ENCODE measurements at places on chromosomes 5 and 9. TPM values are rescaled to one million over a fixed set of nuclear protein-coding genes. Genes with fewer than 3 reads are reported as not detected.

GRCh38 chr9:120683150-120683549 is 31.1 kb downstream of the MEGF9 start:
- no peaks in the 10 kb centered on the region for H3K27me3 ChIP-seq
- no peaks in the 10 kb centered on the region for H3K4me1 ChIP-seq
- H3K4me3 ChIP-seq = no peak overlapping the region

DNA sequence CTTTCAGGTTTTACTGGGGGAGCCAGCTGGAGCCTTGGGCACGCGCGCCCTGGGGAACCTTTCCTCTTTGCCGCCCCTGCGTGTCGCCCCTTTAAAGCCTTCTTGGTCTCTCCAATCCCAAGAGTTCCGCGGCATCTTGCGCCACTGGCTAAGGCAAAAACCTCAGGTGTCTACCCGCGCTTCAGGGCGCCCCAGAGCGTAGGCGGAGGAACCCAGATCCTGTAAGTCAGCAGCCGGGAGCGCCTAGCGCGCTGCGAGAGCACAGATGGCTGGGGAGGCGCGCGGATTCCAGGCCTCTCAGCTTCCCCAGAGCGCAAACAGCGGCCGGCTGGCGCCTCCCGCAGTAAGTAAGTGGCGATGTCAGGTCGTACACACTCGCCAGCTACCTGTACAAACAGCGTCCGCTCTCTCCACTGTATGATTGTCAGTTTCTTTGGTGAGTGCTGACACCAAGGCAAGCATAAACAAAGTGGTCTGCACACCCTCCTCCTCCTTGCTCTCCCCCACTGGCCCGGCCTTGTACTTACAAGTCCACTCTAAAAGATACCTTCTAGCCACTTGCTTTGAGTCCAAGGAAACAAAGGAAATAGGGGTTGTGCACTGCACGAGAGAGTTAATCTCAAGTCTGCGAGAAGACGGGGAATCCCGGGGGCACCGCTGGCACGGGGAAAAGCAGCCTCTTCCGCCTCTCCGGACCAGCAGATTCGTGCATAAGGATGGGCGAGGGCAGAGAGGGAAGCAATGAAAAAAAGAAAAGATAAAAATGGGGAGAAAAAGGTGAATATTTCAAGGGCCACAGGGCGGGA is 2.9 kb downstream of the HTR1A start:
- no peak overlapping the region for H3K27ac ChIP-seq
- DNase-seq = no peak
- no peak overlapping the region for H3K4me3 ChIP-seq
- no peaks in the 10 kb centered on the region for H3K27me3 ChIP-seq

DNA sequence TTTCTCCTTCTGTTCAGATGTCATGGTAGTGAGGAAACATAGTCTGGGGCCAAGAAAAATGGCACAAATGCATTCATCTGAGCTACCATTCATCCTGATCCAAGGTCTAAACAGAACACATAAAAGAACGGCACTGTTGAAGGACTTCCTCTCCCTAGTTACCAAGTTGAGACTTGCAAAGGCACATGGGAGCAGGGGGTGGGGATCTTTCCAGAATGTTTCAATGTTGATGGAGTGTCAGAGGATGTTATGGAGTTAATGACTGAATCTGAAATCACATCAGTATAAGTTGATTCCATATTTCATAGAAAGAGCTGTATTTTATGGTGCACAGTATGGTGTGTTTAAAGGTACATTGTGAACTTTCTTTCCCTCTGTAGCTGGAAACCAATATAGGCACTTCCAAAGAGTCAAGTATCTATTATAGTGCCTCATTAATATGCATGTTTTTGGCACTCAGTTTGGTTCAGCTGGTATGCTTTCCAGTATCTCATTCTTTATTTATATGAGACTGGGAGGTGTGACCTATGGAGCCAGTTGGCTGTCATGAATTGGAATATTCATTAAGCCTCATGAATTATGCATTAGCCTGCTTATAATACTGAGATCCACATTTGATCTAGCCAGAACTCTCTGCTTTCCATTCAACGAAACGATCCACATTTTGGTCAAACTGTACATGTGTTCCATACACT is 603.0 kb downstream of the NR2F1-AS1 start:
- no peak for DNase-seq
- no peak overlapping the region for H3K4me3 ChIP-seq
- no peaks in the 10 kb centered on the region for H3K27me3 ChIP-seq
- no peaks in the 10 kb centered on the region for H3K36me3 ChIP-seq

- H3K27ac ChIP-seq = peak overlapping the region; percentile 99
- H3K4me3 ChIP-seq = no peak overlapping the region
- no peak for DNase-seq
Measured at GRCh38 chr5:123811831-123812230, 299.9 kb downstream of the CSNK1G3 start.

The PLPP7 gene
- 3.3 TPM for total RNA-seq

The OTULINL gene
- total RNA-seq = 1.8 TPM

The ARHGAP26 gene
- total RNA-seq = 65.5 TPM

The PCDHB4 gene
- total RNA-seq = 0.26 TPM

The UCK1 gene
- 30.2 TPM for total RNA-seq

The SCAMP1 gene
- total RNA-seq = 51.3 TPM

Measured in Panc1 (cell line).